MCF 10A (cell line): ENCODE measurements at places on chromosomes 6 and 20.

- no peak for DNase-seq
These were observed 15.7 kb downstream of the ADISSP start for GRCh38 chr20:3751675-3752385.

- no peak for DNase-seq
These were observed 1.2 kb downstream of the GPR6 start for GRCh38 chr6:109979033-109979921.

DNA sequence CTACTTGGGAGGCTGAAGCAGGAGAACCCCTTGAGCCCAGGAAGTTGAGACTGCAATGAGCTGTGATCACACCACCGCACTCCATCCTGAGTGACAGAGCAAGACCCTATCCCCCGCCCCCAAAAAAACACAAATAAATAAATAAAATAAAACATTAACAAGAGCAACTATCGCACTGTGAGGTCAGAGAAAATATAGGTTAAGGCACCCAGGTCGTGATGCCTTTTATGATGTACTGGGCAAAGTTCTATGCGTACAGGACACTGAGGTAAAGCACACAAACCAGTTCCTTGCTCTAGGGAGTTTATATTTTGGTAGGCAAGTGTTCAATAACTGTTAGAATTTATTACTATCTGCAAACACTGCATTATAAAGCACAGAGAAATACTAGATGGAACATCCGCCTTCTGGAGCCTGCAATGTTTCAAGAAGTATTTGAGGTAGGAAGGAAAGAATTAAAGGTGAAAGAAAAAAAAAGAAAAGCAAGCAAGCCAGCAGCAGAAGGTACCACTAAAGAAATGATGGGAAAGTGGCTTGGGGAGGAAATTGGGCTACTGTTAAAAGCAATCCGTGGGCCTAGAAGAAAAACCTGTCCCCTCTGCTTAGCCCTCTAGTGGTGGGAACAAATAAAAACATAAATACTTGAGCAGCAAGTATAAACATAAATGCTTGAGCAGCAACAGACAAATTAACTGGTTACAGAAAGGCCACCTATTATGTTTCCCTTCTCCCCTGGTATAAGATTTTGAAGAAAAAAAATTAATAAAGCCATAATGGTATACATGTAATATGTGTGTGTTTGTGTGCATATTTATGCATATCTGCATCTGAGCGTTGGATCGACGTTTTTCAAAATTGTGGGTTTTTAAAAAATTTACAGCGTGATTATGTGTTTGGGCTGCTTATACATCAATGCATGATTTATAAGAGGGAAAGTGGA, 128.0 kb downstream of the PHACTR1 start:
- peak; percentile 37 for DNase-seq

DNA sequence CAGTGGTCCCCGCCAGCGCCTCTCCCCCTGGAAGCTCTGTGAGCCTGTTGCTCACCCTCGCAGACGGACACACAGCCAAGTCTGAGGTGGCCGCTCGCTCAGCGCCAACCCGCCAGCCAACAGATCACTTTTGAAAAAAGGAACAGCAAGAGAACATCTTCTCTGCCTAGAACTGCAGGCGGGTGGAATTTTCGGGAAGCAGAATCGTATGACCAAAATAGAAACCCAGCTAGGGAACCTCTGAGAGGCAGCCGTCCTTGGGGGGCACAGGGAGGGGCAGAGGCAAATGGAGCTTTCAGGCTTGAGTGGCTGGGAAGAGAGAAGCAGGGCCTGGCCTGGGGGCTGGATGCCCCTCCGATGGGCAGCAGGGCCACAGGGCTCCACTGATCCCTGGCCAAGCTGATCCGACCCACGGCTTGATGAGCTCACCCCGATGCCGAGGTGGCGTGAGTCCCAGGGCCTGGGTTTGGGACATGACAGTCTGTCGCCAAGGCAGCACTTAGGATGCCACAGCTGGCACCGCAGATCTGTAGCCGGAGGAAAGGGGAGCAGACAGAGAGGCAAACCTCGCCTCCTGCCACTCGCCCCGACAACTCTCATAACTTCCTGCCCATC, 9.8 kb downstream of the NFATC2 start:
- DNase-seq = no peak

DNA sequence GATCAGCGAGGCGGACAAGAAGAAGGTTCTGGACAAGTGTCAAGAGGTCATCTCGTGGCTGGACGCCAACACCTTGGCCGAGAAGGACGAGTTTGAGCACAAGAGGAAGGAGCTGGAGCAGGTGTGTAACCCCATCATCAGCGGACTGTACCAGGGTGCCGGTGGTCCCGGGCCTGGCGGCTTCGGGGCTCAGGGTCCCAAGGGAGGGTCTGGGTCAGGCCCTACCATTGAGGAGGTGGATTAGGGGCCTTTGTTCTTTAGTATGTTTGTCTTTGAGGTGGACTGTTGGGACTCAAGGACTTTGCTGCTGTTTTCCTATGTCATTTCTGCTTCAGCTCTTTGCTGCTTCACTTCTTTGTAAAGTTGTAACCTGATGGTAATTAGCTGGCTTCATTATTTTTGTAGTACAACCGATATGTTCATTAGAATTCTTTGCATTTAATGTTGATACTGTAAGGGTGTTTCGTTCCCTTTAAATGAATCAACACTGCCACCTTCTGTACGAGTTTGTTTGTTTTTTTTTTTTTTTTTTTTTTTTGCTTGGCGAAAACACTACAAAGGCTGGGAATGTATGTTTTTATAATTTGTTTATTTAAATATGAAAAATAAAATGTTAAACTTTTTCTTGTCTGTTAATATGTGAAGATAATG, 2.2 kb downstream of the HSPA1B start:
- peak; percentile 70 for DNase-seq

DNA sequence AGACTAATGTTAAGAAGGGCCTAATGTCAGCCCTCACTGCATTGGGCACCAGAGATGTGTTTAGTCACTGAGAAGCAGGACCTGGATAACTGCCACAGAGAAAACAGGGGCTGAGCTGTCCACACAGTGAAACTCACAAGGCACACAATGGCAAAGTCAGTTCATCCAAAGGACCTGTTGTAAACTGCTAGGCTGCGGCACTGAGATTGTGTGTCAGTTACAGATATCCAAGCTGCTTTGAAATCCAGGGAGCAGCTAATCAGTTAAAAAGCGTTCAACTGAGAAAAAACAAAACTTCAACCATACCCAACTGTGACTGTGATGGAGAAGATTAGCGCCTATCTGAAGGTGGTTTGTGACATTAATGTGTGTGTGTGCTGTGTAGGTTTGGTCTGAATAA, 27.8 kb upstream of the TMEM14A start:
- DNase-seq = no peak

DNA sequence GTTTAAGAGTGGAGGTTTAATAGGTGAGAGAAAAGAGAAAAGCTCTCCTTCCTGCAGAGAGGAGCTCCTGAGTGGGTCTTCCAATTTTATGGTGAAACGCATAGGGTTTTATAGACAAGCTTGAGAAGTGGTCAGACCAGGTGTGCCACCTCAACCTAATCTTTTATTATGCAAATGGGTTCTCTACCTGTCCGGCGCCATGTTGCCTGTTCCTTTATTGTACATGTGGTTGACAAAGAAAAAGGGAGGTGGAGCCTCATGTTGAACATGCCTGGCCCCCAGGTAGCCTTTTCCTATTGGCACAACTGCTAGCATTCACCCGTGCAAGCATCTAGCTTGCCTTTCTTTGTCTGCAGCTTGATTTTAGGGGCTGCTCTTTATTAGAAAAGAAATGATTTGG, 115.9 kb upstream of the F13A1 start:
- DNase-seq = no peak

GRCh38 chr6:28336284-28337120, 554 bp upstream of the ZSCAN31 start:
- DNase-seq = peak; percentile 28

DNA sequence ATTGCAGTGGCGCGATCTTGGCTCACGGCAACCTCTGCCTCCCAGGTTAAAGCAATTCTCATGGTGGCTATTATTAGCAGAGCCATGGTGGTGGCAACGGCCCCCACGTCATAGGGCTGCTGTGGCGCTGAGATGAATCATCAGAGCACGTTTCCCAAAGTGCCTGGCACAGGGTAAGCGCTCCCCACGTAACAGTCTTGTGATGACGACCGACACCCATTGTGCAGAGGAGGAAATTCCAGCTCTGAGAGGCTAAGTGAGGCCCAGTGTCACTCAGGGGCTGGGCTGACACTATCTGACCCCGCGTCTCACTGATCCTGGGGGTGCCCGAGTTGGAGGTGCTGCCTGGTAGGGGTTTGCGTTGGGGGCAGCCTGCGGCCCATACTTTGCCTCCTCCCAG, 16.2 kb downstream of the SUN5 start:
- DNase-seq = no peak

GRCh38 chr6:28982476-28983266, 22.4 kb downstream of the ZNF311 start:
- DNase-seq = peak; percentile 80

- peak; percentile 97 for DNase-seq
These were observed at the start of gene HSF2 for GRCh38 chr6:122399348-122400120. Gene HSF2, plus strand, starts transcription at chr6:122399652. Its CDS starts 86 bp downstream, at chr6:122399738.

GRCh38 chr20:3863317-3863716, 16.7 kb downstream of the MAVS start:
- DNase-seq = no peak

DNA sequence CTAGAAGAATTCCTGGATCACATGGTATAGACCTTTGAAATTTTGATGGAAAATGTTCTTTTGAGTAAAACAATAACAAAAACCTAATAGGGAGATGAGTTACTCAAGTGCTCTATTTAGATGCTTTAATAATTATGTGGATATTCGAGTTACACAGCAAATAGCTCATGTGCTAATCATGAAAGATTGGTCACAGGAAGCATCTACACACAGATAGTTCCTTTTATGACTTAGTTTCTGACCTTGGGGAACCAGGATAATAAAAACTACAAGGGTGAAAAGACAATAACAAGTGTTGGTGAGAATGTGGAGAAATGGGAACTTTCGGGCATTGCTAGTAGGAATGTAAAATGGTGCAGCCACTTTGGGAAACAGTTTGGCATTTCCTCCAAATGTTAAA, 19.7 kb downstream of the UBE2V1 start:
- DNase-seq = no peak
